ENCODE measurements at places on chromosomes 11 and 22.

- DNase-seq = no peak
Observed at GRCh38 chr11:47002390-47002789, 65.8 kb downstream of the CSTPP1 start.

DNA sequence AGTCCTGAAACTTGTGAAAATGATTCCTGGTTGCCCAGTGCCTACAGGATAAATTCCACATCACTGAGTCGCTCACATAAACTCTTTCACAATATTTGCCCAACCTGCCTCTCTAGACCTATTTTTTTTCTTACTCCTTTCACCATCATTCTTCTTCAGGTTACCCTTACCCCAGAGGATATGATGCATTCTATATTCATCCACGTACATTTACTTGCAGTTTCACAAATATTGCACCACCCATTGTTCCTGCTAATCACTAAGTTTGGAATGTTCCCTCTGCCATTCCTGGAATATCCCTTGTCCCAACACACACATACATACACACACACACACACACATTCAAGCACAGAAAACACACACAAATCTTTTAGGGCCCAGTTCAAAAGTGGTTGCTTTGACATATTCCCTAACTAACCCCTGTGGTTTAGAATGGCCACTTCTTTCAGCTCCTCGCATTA, 379.5 kb downstream of the ETS1 start:
- no peak for DNase-seq

- no peak for DNase-seq
Observed at GRCh38 chr11:114155116-114155515, 95.6 kb downstream of the ZBTB16 start.

DNA sequence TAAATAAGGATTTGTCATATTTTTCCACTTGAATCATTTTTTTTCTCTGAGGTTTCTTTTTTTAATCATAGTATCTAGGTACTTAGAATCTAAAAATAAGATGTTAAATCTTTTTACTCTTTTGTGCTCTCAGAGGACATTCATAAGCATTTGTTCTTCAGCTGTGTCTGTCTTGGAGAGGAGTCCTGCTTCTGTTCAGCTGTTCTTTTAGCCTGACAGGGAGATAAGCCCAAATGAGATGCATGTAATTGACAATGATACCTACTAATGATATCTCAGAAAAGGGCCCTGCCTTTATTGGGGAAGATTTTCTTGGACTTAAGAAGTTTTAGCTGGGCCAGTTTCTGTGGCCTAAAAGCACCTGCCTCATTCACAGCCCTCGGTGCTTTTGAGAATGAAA, 156.9 kb downstream of the NCAM1 start:
- no peak for DNase-seq

GRCh38 chr11:64881476-64881875, 3.1 kb upstream of the EHD1 start:
- no peak for DNase-seq

GRCh38 chr11:118607401-118608359, at the start of gene PHLDB1:
Gene PHLDB1, plus strand, starts transcription at chr11:118607615. Its CDS starts 6,222 bp downstream, at chr11:118613837.
- DNase-seq = no peak

DNA sequence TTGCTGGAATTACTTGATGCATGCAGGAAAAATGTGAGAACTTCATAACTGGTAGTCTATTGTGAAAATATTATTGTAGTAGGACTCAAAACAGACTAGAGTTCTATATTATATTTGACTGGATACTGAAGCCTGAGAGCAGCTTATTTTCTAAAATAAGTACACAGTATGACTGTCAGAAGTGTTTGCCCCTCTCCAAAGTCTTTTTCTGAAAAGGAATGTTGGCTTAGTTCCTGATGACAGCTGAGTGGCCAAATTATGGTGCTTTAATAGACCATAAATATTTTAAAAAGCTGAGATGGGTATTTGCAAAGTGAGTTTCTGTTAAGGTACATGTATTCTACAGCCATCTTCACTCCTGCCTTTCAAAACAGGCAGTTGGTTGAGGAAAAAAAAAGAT, 13.1 kb downstream of the ZBED5 start:
- no peak for DNase-seq

DNA sequence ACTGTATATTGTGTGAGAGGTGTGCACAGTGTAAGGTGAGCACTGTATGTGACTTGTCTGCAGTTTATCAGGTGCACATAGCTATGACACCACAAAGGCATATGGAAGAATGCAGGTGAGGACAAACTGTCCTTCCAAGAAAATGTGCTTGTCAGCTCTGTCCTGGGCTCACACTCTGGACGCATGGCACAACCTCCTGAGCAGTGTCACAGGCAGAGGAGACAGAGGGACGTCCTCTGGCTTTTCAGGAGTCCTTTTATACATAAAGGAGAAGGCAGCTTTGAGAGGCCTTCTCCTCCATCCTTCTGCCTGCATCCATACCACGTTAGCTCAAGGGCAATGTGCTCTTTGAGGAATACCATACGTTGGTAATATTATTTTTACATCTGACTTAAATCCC, 7.5 kb upstream of the MYOD1 start:
- DNase-seq = no peak

DNA sequence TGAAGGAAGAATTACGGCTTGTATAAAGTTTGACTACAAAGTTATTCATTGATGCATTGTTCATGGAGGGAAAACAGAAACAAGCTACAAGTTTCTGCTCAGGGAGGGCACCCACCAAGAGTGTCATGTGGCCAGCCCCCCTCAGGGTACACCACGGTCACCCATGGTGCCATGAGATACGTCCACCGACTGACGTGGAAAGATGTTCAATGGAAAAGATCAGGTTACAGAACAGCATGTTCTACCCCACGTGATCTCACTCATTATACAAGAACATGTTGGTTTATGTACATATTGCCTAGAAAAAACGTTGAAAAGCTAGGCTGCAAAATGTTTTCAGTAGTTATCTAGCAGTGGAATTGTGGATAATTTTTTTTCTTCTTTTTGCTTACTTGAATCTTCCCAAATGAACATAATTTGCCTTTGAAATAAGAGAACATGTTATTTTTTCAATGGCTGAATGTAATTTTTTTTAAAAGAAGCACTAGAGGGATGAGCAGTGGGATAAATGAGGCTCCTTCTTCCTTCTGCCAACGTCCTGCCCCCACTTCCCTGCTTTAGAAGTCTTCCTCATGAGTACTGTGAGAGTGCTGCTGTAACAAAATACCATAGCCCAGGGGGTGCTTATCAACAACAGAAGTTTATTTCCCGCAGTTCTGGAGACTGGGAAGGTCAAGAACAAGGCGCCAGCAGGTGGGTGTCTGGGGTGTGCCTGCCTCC, 22.5 kb downstream of the RCN1 start:
- DNase-seq = peak; percentile 84

DNA sequence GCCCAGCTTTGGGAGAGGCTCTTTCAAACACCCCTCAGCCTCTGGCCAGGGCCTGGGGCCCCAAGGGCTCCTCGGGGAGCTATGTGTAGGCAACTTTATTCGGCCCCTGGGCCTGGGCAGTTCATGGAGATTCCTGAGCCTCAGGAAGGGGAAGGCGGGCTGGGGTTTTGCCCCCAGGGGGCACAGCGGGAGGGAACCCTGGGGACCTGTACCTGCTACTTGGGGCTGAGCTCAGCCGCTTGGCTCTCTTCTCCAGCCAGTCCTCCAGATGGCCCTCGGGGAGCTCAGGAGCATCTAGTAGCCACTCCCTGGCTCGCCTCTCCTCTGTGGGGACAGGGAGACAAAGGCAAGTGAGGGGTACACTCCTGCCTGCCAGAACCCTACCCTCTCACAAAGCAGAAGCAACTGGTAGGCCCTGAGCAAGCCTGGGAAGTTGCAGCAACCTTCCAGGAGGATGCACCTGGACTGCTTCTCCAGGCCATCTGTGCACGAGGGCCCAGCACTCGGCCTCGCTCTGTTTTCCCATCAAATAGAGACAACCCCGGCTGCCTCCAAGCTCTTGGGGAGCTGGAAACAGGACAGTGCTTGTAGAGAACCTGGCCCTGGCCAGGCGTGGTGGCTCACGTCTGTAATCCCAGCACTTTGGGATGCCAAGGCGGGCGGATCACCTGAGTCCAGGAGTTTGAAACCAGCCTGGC, 18.5 kb downstream of the CABP7 start:
- DNase-seq = no peak

- no peak for DNase-seq
Observed at GRCh38 chr22:23193196-23193827, 13.0 kb downstream of the BCR start.

DNA sequence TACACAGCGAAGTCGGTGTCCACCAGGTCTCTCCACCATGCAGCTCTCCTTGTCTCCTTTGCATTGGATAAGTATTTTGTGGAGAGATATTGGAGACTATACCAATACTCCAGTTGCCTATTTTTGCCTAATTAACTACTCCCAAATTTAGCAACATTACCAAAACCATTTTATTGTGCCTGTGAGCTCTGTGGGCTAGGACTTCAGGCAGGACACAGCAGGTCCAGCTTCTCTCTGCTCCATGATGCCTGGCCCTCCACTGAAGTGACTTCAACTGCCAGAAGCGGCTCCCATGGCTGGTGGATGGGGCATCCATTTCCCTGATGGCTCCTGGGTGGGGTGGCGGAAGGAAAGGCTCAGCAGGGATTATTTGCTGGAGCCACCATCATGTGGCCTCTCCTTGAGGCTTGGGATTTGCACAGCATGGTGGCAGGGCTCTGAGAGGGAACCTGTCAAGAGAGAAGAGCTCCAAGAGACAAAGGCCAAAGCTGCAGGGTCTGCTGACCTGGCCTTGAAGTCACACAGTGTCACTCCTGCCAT, 36.9 kb upstream of the MAPK1 start:
- DNase-seq = no peak

DNA sequence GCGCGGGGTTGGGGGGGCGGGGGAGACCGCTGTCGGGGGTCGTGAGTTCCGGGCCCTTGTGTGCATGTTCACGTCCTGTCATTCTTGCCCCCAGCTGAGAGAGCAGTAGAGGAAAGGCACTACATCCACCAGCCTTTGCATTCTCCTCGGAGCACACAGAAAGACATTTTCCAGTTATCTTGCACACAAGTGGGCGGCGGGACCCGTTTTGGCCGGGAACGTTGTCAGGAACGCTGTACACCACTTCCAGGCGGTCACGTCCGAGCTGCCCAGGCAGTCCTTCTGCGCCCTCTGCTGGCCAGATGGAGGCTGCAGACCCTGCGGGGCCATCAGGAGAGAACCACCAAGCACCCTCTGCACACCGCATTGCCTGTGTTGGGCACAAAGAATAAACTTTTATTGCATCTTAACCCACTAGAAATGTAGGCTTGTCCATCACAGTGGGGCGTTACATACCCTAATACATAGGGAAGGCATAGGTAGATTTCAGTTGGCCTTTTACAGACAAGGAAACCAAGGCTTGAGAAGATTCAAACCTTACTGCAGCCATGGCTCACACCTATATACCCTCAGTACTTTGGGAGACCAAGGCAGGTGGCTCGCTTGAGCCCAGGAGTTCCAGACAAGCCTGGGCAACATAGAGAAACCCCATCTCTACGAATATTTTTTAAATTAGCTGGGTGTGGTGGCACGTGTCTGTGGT, 2.8 kb upstream of the CDKN1C start:
- no peak for DNase-seq

GRCh38 chr22:35840302-35840739, 122.6 kb downstream of the APOL5 start:
- DNase-seq = peak; percentile 94

- DNase-seq = no peak
Observed at GRCh38 chr11:88335284-88335683, 2.3 kb downstream of the CTSC start.

DNA sequence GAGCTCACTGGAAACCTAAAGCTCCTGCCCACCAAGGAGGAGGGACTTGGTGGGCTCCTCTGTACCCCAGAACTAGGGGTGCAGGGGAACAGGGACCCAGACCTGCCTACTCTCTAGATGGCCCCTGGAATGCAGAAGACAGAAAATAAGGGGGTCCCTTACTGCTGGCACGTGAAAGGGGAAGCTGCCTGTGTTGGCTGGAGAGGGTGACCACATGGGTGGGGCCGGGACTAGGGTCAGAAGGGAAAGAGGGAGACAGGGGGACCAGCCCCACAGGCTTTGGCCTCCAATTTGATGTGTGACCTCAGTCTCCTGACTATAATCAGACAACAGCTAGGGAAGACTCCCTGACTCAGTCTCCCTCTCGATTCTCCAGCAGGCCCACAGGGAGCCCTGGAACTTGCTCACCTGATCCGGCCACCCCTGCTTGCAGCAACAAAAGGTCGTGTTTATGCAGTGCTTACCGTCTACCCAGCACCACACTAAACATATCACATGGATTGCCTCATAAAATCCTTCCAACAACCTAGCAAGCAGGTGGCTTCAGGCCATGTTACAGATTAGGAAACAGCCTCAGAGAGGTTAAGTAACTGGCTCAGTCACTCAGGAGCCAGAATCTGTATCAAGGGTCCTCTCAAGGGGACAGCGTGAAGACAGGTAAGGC, 10.2 kb downstream of the ARAP1 start:
- DNase-seq = no peak

- DNase-seq = no peak
Observed at GRCh38 chr11:24295360-24295759, 201.5 kb upstream of the LUZP2 start.

- peak; percentile 46 for DNase-seq
Observed at GRCh38 chr11:73931039-73931645, 19.7 kb upstream of the DNAJB13 start.

- no peak for DNase-seq
Observed at GRCh38 chr22:33400061-33400840, 342.1 kb upstream of the SYN3 start.

- no peak for DNase-seq
Observed at GRCh38 chr22:36335621-36336020, 52.1 kb downstream of the MYH9 start.

DNA sequence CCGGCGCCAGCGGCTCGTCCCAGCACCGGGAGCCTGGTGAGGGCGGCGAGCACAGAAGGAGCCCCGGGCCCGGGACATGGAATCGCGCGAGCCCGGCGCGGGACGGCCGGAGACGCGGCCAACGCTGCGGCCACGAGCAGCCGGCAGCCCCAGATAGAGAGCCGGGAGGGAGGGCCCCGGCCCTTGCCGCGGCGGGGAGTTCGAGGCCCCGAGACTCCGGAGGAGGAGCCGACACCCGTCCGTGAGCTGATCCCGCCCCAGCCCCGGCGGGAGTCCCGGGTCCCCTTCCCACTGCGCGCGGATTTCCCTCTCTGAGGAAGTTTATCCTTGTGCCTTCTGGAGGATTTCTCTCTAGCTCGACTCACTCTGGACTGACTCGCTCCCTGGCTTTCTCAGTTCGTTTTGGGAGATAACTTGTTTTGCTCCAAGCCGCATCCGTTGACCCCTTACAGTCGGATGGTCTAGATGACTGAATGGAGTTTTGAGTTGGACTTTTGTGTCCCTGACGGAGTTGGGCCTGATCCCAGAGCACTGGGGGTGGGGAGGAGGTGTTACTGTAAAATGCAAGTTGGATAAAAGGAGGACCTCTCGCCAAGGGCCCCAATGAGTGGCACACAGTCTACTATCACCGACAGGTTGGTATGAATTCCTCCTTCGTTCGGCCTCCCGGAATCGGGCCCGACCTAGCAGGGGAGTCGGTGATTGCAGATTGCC, 585 bp downstream of the ARHGEF12 start:
- DNase-seq = no peak

GRCh38 chr11:129141748-129142523, 50.2 kb downstream of the ARHGAP32 start:
- no peak for DNase-seq

- DNase-seq = no peak
Observed at GRCh38 chr11:103532133-103532788, 423.0 kb downstream of the DYNC2H1 start.
